ENCODE measurements at places on chromosomes 4 and X. TPM values are rescaled to one million over a fixed set of nuclear protein-coding genes. Genes with fewer than 3 reads are reported as not detected.

Gene JCHAIN
- 8.3 TPM for polyA plus RNA-seq

Gene ADRA2C
- polyA plus RNA-seq = 1.2 TPM

Gene PLCXD1
- polyA plus RNA-seq = 1.4 TPM

Gene MTMR8
- 0.71 TPM for polyA plus RNA-seq

Gene OPN1MW
- not detected for polyA plus RNA-seq

Gene CENPVL1
- not detected for polyA plus RNA-seq

Gene F8A1
- 40.5 TPM for polyA plus RNA-seq

Gene SPANXA2
- not detected for polyA plus RNA-seq

Gene BEX2
- polyA plus RNA-seq = 50.0 TPM

Gene CXCL6
- polyA plus RNA-seq = 0.16 TPM

Gene NR3C2
- 4.8 TPM for polyA plus RNA-seq

Gene EREG
- not detected for polyA plus RNA-seq

Gene PRKG2
- polyA plus RNA-seq = 0.20 TPM

Gene ABCB7
- polyA plus RNA-seq = 8.6 TPM

Gene P2RY4
- polyA plus RNA-seq = not detected

Gene OTUD6A
- polyA plus RNA-seq = not detected

Gene RGS12
- 73.9 TPM for polyA plus RNA-seq

Gene TLL1
- polyA plus RNA-seq = 1.2 TPM

Gene FIP1L1
- 76.0 TPM for polyA plus RNA-seq

Gene GAGE12H
- not detected for polyA plus RNA-seq

Data from adrenal gland (tissue), 19 donors.